Activated naive CD8-positive, alpha-beta T cell treated with anti-CD3 and anti-CD28 coated beads for 36 hours (primary cell): ENCODE measurements at places on chromosomes 6 and 20. TPM values are rescaled to one million over a fixed set of nuclear protein-coding genes. Genes with fewer than 3 reads are reported as not detected.

The COX4I2 gene
- not detected for total RNA-seq

The OVOL2 gene
- not detected for total RNA-seq

The BHLHE23 gene
- total RNA-seq = not detected

The NKX2-2 gene
- total RNA-seq = not detected

The PET117 gene
- 21.4 TPM for total RNA-seq

The TP53INP2 gene
- total RNA-seq = 2.6 TPM

The SIM1 gene
- total RNA-seq = not detected

The TPD52L1 gene
- 0.40 TPM for total RNA-seq
